ENCODE measurements at places on chromosomes 13 and 19.

- no peak for DNase-seq
These were observed 485.1 kb downstream of the FOXO1 start for GRCh38 chr13:40181203-40181845.

- DNase-seq, result no peak
These were observed 11.9 kb downstream of the GAS6 start for GRCh38 chr13:113851826-113852535.

DNA sequence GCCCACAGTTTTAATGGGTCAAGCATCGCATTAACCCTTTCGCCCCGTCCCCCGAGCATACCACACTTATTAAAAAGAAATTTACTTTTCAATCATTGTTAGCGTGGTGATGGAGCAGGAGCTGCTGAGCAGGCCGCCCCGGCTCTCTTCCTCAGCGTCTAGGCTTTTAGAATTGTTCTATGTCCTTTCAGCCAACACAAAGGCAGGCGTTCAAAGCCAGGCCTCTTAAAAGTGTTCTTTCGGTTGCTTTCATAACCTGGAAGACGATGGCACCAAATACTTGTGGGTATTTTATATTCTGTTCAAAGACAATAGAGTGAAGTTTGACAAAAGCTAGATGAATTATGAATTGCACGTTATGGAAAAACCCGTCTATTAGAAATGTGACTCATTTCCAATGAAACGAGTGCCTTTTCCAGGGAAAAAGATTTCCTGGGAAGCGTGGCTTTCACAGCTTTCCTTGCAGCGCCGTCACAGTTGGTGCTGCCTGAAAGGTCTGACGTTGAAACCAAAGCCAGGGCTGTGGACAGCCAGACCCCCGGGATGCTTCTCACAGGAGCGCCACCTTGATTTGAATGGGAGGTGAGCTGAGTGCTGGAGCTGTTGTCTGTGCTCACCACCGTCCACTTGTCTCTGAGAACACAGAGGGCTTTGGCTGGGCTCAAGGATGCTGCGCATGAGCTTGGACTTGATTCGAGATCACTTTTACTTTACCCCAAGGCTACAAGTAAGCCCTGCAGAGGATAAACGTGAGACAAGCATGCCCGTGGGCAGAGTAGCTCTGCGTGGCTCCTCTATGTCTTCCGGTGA is 78.8 kb downstream of the SOX1 start:
- DNase-seq, result no peak

DNA sequence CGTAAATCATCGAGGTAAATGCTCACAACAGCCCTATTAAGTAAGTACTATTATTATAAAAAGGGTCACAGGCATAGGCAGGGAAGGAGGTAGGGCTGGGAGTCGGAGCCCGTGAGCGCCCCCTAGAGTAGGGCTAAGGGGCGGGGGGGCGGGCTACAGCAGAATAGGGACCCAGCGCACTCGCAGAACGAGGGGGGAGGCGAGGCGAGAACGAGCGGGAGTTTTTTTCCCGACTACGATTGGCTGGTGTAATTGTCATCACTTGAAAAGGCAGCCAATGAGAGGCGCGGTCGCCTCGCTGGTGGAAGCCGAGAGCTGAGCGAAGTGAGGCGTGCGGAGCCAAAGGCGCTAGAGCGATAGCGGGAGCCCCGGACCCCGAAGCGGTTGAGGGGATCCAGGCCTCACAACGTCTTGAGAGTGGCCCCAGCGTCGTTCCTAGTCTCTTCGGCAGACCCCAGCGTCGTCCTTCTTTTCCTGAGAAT is 24.2 kb downstream of the KEAP1 start:
- no peak for DNase-seq

GRCh38 chr19:4102339-4103079 is 21.4 kb downstream of the MAP2K2 start:
- no peak for DNase-seq

- no peak for DNase-seq
These were observed 24.9 kb upstream of the ARHGEF7 start for GRCh38 chr13:111090169-111090568.

- no peak for DNase-seq
These were observed 567 bp upstream of the CTU1 start for GRCh38 chr19:51108805-51109146.

GRCh38 chr13:30196025-30196424 is 111.3 kb downstream of the KATNAL1 start:
- no peak for DNase-seq

- DNase-seq, result no peak
These were observed 393.6 kb downstream of the TDRD3 start for GRCh38 chr13:60790620-60791019.

DNA sequence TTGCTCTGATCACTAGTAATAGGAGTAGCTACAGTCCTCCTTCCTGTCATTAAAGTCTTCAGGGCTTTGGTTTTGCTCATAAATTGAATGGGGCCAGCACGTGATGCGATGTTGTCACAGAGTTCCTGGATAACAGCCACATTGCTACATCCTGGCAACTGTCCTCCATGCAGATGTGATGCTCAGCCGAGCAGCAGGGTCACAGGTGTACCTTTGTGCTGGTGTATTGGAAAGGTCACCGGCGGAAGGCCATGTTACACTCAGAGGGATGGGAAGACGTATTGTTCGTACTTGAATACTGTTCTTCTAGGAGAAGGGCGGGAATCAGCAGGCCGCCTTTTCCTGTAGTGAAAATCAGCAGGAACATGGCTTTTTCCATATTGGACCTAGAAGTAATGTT is 713.8 kb upstream of the GPC6 start:
- DNase-seq, result no peak
